Adrenal gland (tissue), 19 donors: ENCODE measurements at places on chromosomes 5 and 9.

DNA sequence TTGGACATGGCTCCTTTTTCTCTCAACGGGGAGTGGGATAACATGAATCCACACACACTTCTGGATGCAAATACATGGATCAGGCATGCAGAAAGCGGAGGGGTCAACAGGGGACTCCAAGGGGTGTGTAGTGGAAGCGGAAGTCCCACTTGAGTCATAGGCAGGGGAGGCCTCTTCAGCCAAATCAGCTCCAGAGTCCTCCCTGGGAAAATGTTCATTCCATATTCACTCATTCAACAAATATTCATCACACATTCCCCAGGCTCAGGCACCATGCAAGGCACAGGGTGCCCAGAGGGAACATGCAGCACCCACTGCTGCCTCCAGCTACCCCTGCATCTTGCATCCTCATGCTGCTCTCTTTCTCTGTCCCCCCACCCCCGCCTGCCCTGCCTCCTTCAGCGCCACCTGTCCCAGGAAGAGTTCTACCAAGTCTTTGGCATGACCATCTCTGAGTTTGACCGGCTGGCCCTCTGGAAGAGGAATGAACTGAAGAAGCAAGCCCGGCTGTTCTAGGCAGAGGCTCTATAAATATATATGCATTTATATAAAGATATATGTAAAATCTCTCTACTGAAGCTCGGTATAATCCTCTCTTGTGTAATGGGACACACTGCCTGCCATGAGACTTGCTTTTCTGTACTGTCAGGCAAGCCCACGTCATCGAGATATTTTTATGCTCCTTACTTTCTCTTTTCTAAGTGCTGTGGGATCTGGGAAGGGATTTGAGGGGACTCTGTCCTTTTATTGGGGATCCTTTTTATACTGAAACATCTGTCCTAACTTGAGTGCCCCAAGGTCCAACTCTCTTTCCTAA lies 13.6 kb upstream of the AFAP1L1 start:
- no peak for DNase-seq

DNA sequence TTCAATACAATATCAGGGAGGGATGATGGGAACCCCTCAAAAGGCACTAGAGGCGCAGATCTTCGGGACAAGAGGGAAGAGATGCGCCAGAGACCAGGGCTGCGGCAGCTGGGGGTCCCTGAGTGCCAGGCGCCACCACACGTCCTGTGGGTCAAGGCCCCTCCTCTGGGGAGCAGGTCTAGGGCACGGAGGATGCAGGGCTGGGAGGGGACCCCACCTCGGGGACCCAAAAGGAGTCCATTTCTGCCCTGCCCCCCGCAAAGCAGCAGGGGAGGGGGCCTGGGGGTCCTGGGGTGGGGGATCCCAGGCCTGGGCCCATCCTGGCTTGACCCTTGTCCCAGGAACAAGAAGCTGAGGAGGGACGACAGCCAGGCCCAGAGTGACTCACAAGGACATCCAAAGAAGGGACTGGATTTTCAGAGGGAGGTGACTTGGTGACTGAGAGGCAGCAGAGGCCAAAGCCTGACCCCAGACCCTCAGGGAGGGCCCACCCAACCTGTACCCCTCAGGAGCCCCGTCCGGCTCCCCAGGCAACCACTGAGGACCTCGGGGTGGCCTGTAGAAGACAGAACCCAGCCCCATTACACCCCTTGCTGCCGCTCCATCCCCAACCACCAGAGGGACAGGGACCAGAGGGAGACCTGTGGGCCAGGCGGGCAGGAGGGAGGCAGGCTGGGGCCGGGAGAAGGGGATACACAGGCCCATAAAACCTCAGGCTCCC lies 54.2 kb downstream of the LRSAM1 start:
- DNase-seq, result peak; percentile 75

- no peak for DNase-seq
Measured at GRCh38 chr5:82808960-82809359, 268.2 kb downstream of the TMEM167A start.

- no peak for DNase-seq
Measured at GRCh38 chr5:139383275-139383992, at the start of gene SLC23A1. Gene SLC23A1 (minus strand): TSS chr5:139383297. CDS start chr5:139383253, 44 bp downstream.

GRCh38 chr9:117153021-117153420 lies 261.8 kb downstream of the ASTN2 start:
- no peak for DNase-seq

DNA sequence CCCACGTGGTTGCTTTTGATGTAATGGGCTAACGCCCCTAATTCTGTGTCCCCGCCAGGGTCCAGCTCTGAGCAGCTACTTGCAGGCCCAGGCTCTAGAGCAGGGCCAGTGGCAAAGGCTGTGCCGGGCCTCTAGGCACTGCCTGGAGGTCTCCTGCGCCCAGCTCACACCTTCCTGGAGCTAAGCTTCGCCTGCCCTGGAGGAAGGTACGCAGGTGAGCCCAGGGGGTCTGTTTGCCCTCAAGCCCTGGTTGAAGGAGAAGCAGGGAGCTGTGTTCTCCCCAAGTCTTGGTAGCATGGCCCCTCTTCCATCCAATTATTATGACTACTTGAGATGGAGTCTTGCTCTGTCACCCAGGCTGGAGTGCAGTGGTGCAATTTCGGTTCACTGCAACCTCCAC lies 5.2 kb upstream of the LMX1B start:
- DNase-seq, result no peak

DNA sequence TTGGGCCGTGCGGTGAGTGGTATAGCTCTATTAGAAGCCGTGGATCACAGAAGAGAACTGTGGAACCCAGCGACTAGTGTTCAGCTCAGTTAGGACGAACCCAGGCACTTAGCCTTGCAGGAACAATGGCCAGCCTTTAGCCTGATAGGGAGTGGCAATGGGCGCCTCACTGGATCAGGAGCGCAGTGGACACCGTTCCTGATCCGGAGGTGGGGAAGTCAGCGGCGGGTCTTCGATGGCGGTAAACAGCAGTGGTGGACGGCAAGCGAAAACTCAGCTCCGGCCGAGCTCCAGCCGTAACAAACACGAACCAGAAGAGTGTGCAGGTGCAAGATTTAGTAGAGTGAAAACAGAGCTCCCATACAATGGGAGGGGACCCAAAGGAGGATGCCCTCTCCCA lies 340.0 kb downstream of the TLE4 start:
- no peak for DNase-seq

- DNase-seq, result no peak
Measured at GRCh38 chr9:100452894-100453293, 20.1 kb upstream of the TMEFF1 start.

- no peak for DNase-seq
Measured at GRCh38 chr9:111056538-111056937, 18.3 kb upstream of the LPAR1 start.

- no peak for DNase-seq
Measured at GRCh38 chr9:29701559-29701958, 2128.3 kb upstream of the C9orf72 start.

- DNase-seq, result no peak
Measured at GRCh38 chr5:150075806-150076205, 10.5 kb downstream of the CSF1R start.

- peak; percentile 51 for DNase-seq
Measured at GRCh38 chr5:57174128-57174889, 450 bp downstream of the GPBP1 start.

DNA sequence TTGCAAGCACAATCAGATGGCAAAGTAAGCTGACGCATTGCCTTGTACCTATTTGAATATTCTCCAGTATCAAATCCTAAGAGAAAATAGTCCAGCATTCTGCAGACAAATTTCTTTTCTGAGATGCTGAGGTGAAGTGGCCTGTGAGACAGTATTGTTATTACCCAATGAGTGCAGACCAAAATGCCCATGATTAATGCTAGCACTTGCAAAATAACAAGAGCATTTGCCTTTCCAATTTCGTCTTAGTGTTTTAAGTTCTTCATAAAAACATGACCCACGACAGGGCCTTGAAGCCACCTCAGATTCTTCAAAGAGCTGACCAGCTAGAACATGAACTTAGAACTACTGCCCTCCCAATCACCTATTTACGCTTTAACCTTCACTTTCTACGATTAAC lies 2.6 kb upstream of the IQGAP2 start:
- DNase-seq, result no peak

- DNase-seq, result no peak
Measured at GRCh38 chr5:55218967-55219366, 8.1 kb downstream of the MCIDAS start.

DNA sequence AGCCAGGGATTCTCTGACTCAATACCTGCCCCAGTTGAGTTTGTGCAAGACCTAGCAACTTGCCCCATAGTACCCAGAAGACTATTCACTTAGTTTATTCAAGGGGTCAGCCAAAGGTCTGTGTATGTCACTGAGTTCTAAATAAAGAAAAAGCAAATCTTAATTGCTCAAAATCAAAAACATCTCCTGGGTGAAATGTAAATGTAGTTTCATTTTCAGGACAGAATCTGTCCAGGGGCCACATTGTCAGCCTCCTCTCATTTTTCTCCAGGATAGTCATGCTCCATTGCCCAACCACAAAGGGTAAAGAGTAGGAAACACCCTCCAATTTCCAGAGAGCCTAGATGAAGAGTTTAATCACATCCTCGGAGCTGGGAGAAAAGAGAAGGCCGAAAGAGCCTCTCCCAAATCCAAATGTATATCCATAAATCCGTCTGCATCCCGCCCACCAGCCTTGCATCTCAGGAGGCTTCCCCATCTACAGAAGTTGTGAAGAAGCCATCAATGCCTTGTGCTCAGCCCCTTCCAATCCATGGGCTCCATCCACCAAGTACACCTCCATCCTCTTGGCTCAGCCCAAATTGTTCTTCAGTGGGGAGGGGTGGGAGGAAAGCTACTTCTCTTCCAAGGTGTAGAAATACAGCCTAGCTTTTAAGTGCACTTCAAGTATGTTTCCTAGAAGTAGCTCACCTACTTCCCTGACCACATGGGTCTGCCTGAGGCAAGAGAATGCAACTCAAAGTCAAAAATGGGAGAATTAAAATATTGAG lies 26.9 kb downstream of the ADAM19 start:
- DNase-seq, result peak; percentile 60

DNA sequence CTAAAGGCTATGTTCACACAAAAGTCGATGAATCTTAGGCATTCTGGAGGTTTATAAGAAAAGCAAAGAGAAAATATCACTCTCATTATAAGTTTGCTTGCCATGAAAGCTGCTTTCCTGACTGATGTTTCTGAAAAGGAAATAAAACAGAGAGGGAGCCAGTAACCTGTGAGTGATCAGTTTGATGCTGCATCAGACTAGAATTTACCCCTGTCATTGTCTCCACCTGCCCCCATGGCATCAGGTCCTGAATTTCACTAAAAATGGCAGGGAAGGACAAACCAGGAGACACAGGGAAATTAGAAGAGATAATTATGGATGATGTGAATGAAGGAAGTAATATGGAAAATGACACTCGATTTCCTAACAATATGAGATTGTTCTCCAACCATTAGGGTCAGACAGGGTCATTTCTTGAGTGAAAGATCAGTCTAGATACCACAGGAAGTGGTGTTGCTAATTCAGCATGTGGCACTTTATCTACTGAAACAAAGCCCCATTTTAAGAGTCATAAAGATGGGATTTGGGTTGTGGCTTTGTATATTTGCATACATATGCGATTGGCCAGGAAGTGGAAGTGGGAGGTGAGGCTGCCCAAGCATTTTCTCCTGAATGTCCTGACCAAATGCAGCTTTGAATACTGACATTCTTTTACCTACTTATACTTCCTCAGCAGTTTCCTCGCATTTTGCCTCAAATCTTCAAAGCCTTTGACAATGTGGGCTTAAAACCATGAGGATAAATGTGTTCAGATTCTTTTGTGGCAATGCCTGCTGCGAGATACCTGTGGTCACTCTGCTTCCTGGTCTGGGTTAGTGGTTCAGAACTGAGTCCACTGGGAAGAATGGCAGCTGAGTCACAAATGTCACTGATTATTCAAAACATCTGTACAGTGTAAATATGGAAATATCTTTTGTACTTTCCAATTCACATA lies 29.7 kb downstream of the MEGF10 start:
- DNase-seq, result no peak

DNA sequence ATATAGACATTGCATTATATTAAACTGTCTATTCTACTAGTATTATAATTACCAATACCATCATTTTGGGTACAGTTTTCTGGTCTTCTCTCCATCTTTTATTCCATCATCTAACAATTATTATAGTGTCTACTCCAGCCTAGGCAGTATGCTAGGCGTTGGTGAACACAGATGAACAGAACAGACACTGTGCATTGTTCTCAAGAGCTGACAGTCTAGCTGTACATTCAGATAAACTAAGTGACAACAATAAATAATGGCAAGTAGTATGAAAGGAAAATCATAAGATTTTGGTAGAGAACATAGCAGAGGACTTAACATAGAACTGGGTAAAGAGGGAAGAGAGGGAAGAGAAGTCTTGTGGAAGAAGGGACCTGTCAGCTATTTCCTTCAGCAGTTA lies 12.5 kb upstream of the SGCD start:
- no peak for DNase-seq

DNA sequence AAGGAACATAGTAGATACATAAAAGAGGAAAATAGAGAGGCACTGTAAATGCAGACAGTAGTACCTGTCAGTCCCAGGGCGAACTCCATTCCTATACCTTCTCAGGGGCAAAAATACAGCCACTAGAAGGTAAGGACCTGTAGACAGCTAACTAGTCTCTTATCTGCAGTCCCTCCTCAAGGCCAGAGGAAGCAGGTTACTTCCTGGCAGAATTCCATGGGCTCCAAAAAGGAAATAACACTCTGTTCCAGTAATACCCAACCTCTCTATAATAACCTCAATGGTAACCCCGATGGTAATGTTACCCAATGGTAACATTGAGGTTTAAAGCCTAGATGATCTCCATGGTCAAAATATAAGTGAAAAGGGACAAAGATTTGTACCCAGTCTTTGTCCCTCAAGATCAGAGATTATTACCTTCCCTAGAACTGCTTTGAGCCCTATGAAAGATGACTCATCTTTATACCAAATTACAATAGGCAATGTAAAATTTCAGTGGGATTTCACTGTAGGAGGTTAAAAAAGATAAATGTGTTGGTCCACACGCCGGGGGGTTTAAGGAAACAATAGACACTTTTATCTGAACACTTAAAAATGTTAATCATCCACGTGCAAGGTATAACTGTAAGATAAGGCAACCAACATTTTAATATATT lies 113.0 kb downstream of the DENND1A start:
- DNase-seq, result no peak

DNA sequence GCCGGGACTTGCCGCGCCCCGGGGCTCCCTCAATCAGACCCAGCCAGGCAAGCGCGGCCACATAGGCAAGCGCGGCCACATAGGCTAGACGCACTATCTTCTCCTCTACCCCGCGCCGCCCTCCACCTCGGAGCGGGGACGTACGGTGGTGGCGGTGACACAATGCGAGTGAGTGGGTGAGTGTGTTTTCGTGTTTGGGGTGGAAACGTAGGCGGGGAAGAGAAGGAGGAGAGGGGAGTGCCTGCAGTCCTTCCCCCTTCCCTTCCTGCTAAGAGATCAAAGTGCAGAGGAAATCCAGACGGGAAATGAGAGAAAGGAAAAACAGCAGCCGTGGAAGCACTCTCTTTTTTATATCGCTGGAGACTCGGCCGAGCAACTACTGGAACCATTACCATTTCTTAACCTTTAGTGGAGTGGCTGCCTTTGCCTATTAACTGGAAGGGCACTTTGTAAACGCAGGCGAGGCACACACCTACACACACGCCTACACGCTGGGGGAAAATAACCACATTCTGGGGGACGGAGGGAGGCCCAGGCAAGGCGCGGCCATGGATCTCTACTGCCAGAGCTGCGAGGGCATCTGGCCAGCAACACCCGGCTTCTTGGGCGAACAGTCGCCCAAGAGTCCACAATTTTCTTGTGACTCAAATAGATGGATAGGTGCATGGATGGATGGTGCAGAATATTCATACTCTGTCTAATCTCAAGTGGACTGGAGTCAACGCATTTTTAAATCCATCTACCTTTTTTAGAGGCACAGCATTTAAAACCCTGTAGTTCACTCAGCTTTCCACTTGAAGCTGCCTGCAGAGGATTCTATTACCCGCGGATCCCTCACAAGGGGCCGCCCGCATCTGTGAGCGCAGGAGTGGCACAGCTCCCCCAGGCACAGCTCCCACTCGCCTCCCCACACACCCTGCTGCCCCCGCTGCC lies 2.1 kb downstream of the EDIL3 start:
- DNase-seq, result peak; percentile 33
